Epithelial cell of esophagus (primary cell): ENCODE measurements at places on chromosomes 12 and 14.

DNA sequence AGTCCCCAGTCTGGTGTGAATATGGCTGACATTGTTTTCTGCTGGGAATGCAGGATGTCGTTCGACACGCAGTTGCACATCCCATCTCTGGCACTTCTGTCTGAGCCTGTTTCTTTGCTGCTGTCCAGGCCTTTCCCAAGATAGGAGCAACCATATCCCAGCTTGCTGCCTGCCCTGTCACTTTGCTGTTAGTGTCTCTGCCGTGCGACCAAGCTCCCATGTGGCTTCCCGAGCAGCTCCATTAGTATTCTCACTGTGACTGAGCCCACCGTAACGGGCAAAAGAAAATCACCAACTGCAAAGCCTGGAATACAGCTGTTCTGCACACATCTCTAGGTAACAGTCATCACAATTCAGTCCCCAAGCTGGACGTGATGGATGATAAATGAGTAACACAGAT lies 66.0 kb upstream of the CPSF6 start:
- DNase-seq = no peak

- peak; percentile 88 for DNase-seq
Observed at GRCh38 chr12:70876952-70877351, 43.6 kb downstream of the PTPRR start.

GRCh38 chr12:11609045-11609444 lies 40.4 kb upstream of the ETV6 start:
- no peak for DNase-seq

DNA sequence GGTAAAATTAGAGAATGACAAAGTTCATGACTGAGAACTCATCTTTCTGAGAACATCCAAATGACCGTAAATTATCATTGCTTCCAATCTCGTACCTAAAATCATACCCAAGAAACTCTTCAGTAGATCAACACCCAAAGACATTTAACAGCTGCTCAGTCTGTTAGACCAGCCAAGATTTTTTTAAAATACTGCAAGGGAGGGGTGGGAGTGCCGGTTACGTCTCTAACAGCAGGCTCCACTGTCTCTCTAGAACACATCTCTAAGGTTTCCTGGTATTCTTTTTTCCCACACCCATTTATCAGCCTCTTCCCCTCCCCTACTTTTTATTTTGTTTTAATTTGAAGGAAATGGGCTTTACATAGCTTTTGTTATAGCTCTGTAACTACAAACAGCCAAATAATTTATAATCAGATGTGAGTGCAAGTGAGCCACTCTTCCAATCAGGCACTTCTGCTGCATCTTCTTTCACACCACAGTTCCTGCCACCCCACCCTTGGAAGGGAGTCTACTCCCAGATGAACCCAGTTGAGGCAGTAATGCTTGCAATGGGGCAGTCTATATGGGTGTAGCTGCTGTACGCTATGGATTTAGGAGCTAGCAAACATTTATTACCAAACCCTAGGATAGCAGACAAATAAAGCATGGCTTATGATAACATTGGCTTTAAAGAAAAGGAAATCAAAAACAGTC lies 21.9 kb downstream of the PTPRB start:
- no peak for DNase-seq

GRCh38 chr14:87961246-87961645 lies 31.7 kb downstream of the GALC start:
- DNase-seq = no peak

DNA sequence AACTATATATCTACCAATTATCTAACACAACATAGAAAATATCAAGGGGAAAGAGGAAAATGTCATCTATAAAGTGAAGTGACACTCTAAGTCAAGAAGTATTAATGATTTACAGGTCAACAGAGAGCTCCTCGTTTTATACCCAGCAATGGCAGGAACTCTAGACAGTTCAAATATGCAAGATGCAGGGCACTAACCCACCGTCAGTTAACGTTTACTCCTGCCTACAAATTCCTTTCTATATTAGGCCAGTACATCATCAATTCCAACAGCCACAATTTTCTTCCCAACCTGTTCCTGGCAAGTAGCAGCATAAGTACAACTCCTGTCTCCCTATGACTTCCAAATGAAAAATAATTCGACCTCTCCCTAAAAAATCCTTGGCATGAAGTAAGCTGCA lies 9.0 kb upstream of the KANSL2 start:
- DNase-seq = no peak

DNA sequence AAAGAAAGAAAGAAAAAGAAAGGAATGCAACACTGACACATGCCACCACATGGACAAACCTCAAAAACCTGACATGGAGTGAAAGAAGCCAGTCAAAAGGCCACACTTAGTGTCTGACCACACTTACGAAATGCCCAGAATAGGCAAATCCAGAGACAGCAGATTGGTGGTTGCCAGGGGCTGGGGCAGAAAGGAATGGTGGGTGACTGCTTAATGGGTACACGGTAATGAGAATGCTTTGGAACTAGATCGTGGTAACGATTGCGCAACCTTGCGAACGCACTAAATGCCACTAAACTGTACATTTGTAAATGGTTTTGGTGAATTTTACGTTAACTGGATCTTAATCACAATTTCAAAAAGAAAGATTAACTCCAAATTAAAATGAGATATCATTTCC lies 39.5 kb downstream of the SCARB1 start:
- DNase-seq = no peak

DNA sequence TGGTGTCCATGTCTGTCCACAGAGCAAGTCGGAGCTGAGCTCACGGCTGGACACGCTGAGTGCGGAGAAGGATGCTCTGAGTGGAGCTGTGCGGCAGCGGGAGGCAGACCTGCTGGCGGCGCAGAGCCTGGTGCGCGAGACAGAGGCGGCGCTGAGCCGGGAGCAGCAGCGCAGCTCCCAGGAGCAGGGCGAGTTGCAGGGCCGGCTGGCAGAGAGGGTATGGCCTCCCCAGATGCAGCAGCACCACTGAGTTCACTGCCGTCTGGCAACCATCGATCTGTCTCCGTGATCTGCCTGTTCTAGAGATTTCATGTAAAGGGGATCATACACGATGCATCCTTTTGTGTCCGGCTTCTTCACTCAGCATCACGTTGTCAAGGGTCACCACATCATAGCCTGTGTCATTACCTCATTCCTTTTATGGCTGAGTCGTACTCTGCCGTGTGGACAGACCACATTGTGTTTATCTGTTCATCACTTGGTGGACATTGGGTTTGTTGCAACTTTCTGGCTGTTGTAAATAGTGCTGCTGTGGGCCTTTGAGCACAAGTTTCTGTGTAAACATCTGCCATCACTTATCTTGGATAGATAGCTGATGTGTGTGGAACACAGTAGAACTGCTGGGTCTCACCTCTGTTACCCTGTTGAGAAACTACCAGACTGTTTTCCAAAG lies 21.9 kb downstream of the HIP1R start:
- no peak for DNase-seq

DNA sequence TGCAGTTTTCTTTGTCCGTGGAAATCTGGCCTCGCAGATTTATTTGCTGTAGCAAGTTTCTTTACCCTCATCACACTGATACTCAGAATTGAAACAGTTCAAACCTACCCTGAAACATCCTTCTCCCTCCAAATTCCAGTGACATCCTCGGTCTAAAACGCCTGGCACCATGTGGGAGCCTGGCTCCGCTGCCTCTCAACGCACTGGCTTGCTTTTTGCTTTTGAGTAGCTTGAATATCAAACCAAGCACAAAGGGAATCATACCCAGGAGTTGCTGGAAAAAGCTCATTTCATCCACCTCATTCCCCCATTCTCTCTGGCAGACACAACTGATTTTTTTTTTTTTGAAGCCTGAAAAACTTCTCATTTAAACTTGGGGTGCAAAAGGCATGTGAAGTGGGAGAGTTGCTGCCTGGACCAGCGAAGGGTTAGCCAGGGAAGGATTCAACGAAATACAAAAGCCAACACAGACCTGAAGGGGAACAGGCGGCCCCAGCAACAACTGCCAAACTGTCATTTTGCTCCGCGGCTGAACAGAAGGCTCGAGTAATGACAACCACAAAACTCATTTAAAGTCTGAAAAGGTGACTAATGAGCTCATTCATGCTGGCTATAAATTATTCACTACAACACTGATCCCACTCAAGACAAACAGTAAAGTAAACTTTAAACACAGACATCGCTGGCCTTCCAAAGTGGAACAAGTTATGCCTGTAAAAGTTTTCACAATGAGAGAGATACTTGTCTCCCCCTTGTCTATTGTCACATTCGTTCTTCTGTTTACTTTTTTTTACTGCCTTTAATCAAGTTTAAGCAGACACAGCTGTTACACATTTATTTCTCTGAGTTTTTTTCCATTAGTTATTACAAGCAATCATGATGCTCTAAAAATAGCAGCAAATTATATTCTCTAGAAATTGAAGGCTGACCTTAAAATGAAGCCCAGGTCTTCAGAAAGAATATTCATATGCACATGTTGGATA lies 12.5 kb upstream of the FOXN3 start:
- peak; percentile 47 for DNase-seq

GRCh38 chr12:57765698-57766463 lies 997 bp downstream of the CYP27B1 start:
- DNase-seq = peak; percentile 24

GRCh38 chr14:100155756-100156616 lies 3.5 kb downstream of the DEGS2 start:
- no peak for DNase-seq

GRCh38 chr12:76820888-76821482 lies 57.1 kb downstream of the ZDHHC17 start:
- DNase-seq = peak; percentile 55

- DNase-seq = peak; percentile 63
Observed at GRCh38 chr14:94100847-94101246, 9.7 kb upstream of the IFI27 start.

DNA sequence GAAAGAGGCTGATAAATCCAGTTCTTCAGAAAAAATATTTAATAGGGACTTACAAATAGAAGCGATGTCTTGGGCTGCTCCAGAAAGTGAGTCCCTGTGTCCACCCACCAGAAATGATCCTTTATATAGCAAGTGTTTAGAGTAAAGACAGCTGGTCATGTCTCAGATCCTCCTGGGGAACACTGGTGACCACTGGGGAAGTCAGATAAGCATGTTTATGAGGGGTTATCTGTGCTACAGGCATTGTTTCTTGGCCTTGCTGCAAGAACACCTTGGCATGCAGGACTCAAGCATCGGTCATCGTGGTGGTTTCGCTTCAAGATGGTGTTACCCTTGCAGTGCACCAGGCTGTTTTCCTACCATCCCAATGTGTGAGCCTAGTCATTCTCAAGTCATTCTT lies 27.2 kb downstream of the CPM start:
- no peak for DNase-seq

- no peak for DNase-seq
Observed at GRCh38 chr14:91032248-91032647, 28.2 kb downstream of the RPS6KA5 start.

GRCh38 chr12:93829016-93829415 lies 151.8 kb downstream of the CRADD start:
- DNase-seq = no peak

GRCh38 chr14:63248211-63248610 lies 44.0 kb downstream of the RHOJ start:
- no peak for DNase-seq

DNA sequence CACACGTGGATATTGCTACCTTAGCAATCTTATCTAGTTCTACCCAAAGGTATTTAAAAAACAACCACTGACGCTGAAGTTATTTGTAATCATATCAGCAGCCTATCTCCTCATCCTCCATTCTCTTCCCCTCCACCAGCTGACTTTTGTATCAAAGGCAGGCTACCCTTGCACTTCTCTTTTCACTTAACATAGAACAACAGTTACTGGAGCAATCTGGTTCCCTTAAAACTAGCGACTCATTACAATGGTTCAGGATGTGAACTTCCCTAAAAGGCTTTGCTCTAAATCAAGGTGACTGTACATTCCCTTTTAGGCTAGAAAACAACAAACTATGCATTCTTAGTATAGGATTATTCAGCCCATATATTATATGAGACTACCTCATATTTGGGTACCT lies 404.7 kb downstream of the APAF1 start:
- DNase-seq = no peak

GRCh38 chr12:93758801-93759373 lies 81.7 kb downstream of the CRADD start:
- DNase-seq = no peak

DNA sequence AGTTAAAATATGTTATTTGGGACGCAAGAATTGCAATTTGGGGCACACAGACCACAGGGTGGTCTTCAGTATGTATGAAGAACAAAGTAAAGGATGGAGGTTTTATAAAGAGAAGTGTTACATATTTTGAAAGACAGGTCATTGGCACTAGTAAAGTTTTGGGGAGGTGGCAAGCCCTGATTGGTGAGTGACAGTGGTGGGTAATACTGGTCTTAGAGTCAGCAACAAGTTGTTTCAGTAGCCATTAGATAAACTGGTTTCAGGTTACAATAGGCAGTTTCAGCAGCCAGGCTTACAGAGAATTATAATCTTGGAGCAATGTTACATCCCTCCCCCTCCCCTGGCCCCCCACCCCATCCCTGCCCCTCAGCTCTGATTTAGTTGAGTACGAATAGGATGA lies 17.5 kb downstream of the MARK3 start:
- DNase-seq = peak; percentile 47

GRCh38 chr12:93795352-93795751 lies 118.2 kb downstream of the CRADD start:
- DNase-seq = no peak

GRCh38 chr12:56987011-56987410 lies 19.3 kb downstream of the ZBTB39 start:
- no peak for DNase-seq

DNA sequence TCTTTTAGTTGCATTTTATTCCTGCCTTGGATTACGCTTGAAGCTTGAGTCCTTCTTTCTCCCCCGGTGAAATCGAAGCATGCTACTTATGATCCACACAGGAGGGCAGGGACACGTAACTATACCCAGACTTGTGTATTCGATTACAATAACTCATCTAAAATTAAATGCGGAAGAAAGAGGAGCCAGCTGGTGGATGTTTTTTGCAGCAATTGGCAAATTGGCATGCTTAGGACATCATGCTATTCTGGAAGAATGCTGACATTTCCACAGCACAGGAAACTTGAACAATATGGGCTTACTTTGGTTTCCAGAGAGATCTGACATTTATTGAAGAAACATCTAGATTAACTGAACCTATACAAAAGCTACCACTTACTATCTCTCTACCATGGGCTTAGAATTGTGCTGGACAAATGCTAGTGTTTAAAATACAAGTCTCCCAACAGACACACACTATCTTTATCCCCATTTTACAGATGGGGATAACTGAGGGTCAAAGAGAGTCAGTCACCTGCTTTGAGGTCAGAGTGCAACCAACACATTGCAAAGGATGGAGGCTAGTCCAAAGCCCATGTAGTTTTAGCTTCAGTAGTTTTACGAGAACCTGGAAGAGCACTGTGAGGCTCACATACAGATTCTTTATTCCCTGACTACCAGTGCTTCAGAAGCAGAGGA lies 36.3 kb downstream of the LGMN start:
- no peak for DNase-seq
